Stimulated activated CD4-positive, alpha-beta T cell treated with anti-CD3 and anti-CD28 coated beads, Interleukin-1b, Interleukin-23, amount 100 ng/mL, for 24 hours (primary cell): ENCODE measurements at places on chromosomes 12 and 14.

DNA sequence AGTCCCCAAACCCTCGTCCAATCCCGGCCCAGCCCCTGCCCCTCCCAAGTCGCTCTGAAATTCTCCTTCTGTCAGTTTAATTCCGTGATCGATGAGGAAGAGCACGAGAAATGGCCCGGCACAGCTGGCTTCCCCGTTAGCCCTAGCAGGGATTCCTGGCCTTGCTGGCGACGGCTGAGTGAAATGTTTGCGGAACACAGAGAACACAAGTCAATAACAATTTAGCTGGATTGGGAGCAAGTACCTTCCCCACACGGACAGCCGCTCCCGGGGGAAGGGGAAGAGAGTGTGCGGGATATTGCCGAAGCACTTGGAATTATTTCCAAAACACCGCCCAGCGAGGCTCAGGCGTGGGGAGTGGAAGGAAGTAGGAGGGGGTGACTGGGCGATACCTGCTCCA, 134.6 kb downstream of the RBM19 start:
- DNase-seq = no peak

- DNase-seq = no peak
These were observed 113.7 kb upstream of the KITLG start for GRCh38 chr12:88693837-88694445.

- no peak for DNase-seq
These were observed 95.8 kb downstream of the SLC15A4 start for GRCh38 chr12:128727999-128728398.

- DNase-seq = no peak
These were observed 52.6 kb downstream of the EEA1 start for GRCh38 chr12:92876496-92876895.

- DNase-seq = no peak
These were observed 5.4 kb upstream of the SLC22A17 start for GRCh38 chr14:23358042-23358441.

- DNase-seq = no peak
These were observed 73.1 kb downstream of the ADCK1 start for GRCh38 chr14:77872983-77873382.

GRCh38 chr12:82415402-82415801, 57.1 kb downstream of the METTL25 start:
- DNase-seq = no peak

DNA sequence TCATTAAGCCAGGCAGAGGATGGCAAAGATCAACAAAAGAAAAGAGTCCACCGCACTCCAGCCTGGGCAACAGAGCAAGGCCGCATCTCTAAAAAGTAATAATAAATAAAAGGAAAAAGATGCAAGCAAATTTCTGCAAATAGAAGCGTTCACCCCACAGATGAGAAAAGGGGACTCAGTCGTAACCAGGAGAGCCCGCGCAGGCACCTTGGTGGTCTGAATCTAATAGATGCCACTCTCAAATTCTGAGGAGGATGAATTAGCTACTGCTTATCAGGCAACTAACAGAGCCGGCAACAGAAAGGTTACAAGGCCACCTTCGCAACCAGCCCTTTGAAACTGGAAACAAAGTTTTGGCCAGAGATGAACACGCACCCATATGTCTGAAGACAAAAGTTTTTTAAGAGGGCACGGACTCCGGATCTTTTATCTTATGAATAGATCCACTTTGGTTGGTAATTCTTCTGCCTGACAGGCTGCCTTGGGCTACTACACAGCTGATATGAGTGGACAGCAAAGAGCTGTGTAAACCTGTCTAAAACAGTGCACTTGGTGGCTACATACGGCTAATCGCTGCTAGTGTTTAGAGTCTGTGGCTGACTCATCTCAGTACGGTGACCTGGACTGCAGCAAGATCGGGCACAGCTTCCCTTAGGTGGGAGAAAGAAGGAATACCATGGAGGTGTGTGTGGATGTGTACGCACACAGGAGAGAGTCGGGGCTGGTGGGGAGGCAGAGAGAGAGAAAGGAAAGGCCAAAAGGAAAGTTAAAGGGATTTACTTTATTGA, 32.9 kb upstream of the TTC7B start:
- no peak for DNase-seq

- DNase-seq = no peak
These were observed 20.9 kb downstream of the ISCA2 start for GRCh38 chr14:74514471-74514941.

DNA sequence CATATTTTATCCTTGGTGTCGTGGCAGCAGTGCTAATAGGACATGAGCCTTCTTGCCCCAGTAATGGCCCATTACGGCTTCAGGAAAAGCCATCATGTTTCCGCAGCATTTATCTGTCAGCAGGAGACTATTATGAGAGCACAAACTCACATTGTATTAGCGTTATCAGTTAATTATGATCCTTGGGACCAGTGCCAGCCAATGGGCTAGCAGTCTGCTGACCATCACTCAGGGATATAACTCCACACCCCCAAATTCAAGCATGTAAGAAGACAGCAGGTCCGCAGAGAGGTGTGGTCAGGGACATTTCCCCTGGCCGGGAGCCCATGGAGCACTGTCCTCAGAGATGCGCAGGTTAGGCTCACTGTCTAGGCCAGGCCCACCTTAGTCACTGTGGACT, 4.9 kb upstream of the ESRRB start:
- DNase-seq = no peak

GRCh38 chr14:59018460-59018859, 170.0 kb upstream of the DAAM1 start:
- no peak for DNase-seq

DNA sequence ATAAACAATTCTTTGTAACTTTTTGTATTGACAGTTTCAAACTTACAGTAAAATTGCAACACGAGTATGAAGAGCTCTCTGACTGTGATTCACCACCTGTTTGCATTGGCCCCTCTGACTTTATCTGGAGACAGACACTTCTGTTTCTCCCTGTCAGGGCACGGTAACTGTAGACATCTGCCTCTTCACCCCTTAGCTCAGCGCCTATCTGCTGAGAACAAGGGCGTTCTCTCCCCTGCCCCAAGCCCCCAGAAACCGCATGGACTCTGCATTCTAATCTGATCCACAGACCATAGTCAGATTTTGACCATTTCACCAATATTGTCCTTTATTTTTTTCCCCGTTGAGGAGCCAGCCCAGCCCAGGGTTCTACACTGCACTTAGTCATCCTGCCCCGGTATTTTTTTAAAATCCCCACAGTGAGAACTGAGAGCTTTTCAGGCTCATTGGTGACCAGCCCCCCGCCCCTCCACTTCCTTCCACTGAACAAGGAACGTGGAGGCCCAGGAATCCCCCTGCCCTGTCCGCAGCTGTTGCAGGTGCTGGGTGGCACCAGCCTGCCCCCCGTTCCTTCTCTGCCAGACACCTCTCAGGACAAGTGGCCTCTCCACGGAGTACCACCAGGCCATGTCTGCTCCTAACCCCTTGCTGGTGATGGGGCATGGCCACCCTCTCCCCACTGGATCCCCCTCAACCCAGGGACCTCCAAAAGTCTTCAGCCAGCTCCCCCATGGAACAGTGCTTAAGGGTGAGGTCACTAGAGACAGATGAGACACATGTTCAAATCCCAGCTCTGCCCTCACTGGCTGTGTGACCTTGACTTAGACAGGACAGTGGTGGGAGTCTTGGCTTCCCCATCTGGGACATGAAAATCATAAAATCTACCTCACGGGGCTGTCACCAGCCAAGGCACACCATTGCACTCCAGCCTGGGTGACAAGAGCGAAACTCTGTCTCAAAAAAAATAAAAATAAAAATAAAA, 11.2 kb downstream of the RHOF start:
- no peak for DNase-seq

- no peak for DNase-seq
These were observed 183.5 kb downstream of the TTC8 start for GRCh38 chr14:89007906-89008305.

DNA sequence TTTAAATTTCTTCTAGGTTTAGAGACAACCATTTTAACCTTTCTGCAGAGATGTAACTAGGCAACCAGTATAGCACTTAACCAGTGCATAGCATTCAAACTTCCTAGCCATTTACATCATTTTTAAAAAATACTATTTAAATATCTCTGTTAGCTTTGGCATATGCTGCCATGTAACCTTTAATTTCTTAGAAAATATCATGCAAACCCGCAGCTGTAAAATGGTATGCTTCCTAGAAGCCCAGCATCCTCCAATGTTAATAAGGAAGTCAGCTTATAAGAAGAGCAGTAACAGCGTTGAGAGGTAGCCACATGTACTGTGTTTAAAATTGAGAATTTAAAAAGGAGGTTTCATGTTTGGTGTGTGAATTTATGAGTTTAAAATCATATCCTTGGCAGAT, 22.8 kb downstream of the GNG2 start:
- no peak for DNase-seq

DNA sequence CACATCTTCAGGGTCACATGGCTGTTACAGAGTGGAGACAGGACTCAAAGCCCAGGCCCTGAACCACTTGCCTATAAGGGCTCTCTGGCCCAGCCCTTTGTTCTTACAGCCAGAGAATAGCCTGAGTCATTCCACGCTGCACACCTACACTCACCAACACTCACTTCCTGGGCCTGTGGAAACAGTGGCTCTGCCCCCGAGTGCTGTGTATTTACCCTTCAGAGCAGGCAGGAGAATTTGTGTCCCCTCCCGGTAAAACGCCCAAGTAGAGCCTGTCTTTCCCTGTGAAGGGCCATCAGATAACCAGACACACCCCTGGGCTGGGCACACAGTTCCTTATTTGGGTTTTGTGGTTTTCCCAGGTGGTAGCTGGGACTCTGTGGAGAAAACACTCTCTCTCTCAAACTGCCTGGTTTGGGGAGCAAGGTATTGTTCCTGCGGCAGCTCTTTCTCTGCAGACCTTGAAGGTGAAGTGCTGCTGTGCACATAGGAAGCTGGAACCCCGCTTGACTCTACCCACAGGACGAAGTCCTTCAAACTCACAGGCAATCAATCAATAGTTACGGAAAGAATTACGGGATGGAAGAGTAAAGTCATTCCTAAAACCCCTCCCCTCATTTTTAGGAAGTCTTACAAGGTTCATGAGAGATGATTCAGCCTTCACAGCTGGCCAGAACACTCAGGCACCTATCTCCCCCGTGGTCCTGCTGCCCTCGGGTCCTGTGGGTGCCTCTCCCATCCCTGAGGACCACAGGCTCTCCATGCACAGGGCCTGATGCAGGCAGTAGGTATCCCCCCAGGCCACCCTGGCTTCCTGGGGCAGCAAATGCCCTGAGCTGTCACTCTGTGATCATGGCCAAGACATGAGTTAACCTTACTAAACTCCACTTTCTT, 20.3 kb downstream of the FIGNL2 start:
- DNase-seq = peak; percentile 40

DNA sequence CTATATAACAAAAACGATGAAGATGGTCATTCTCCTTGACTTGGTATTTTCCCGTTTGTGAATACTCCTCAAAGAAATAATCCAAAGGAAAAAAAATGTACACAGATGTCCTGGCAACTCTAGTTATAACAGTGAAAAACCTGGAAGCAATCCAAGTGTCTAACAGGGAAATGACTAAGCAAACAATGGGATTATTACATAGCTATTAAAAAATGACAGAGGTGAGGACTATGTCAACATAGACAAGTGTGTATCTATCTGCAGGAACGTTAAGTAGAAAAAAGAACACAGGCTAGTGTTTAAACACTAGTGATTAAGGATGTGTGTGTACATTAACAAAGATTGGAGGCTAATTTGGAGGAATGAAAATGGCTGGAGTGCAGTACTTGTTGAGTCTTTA, 5.9 kb upstream of the APOLD1 start:
- no peak for DNase-seq

DNA sequence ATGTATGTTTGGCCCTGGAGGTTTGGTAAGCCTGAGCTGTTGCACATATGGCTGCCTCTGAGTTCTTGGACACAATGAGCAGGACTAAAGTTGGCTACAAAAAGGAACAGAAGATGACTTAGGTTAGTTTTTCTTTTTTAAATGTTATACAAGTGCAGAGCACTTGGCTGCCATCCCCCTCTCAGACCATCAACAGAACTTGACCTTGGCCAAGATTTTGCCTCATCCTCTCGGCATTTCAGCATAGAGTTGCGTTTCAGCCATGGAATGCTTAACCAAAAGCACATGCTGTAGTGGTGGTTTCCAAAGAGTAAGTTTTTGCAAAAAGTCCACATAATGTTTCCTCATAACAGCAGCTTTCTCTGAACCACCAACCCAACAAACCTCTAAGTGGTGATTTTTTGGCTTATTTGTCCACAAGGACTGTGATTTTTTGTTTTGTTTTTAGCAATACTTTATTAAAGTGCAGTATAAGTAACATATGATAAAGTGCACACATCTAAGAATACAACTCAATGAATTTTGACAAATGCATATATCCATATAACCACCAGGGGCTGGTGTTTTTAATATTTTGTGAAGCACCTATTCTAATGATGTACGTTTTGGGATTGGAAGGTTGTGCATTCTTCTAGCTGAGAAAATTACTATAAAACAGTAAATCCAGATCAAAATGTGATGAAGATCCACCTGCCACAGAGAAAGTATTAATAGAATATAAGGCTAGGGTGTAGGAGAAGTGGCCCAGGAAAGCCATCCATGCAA, 12.1 kb upstream of the GALNT16 start:
- DNase-seq = no peak

DNA sequence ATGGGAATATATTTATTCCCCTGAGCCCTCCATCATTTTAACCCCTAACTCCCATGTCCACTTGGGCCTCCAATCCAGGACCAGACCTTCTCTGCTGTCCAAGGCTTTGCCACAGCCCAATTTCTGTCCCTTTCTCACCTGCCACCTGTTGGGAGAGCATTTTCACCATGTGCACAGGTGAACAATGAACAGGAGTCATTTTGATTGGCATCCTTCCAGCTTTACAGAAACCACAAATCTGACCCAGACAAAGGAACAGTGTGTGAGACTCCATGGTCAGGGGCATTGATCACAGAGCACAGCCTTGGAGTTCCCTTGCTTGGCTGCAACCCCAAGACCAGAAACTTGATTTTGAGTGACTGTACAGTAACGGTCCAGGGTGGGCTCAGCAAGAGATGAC, 91.9 kb downstream of the CRACR2A start:
- no peak for DNase-seq
